ENCODE measurements at places on chromosomes 3 and 15. TPM values are rescaled to one million over a fixed set of nuclear protein-coding genes. Genes with fewer than 3 reads are reported as not detected.
A peak's percentile ranks its signal among the peaks of the same experiment; 100 is the strongest.

- peak; percentile 54 for ATAC-seq
These were observed 585 bp downstream of the KIF23 start for GRCh38 chr15:69414701-69415167.

DNA sequence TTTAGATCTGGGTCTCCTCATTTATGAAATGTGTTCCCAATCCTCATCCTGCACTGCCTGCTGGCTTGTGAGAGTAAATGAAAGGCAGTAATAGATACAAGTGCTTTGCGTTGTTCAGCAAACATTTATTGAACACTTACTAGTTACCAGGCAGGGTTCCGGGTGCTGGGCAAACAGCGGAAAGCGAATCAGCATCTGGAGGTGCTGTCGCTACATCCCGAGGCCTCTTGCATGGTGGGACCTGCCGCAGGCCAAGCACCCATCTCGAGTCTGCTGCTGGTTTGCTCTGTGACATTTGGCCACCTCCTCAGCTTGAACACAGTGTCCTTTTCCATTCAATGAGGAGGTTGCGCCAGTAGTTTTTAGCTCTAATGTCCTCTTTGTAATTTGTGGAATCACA is 24.8 kb downstream of the TRAK1 start:
- ATAC-seq, result no peak

DNA sequence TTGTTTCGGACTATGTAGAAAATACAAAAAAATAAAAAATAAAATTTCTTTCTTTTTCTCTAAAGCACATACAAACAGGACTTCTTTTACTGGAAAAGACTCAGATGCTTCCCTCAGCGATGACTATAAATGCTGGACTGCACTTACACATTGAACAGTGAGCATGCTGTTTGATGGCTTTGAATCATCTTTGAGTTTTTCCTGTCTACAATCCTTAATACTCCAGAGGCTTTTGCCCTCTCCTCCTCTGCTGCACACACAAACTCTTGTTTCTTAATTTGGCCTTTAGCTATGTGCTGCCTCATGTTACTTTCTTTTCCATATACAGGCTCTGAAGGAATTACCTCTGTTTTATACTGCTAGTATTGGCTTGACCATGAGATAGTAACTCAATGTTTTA is 575.1 kb downstream of the EPHA3 start:
- ATAC-seq, result no peak

GRCh38 chr15:70486451-70487386 is 276.6 kb downstream of the UACA start:
- peak; percentile 12 for ATAC-seq

GRCh38 chr15:95975212-95975611 is 355.3 kb upstream of the NR2F2 start:
- ATAC-seq, result no peak

- ATAC-seq, result no peak
These were observed 117.3 kb downstream of the XXYLT1 start for GRCh38 chr3:195153653-195154052.

DNA sequence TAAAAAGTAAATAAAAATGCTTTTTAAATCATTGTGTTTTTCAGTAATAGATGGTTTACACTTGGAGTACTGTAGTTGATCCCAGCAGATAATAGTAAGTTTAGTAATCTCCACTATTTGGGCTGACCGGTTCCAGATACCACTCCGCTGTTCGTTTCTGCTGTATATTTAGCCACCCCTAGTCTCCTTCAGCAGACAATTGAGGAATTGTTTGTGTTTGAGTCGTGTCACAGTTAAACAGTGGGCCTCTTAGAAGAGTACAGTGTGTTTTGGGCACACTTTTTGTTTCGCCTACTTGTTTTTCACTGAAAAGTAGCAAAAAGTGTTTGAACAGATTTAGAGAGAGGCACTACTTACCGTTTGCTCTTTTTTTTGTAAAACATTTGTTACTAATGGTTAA is 33.2 kb downstream of the PAK2 start:
- no peak for ATAC-seq

GRCh38 chr3:118505784-118506183 is 528.9 kb downstream of the IGSF11 start:
- no peak for ATAC-seq

- no peak for ATAC-seq
These were observed 66.3 kb downstream of the SQOR start for GRCh38 chr15:45701108-45701507.

DNA sequence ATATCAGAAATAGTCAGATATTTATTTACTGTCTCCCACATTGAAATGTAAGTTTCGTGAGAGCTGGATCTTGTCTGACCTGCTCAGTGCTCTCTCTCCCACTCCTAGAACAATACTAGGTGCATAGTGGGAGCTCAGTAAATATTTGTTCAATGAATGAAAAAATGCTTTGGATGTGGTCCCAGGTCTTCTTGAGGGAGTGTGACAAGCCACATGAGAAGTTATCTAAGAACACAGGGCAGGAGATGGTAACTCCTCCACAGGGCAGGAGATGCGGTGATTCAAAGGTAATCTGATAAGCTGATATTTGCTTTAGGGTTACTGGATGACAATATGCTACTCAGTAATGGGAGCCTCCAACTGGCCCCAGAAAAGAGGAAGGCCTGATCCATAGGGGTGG is 25.8 kb upstream of the PLA2G4E start:
- no peak for ATAC-seq

DNA sequence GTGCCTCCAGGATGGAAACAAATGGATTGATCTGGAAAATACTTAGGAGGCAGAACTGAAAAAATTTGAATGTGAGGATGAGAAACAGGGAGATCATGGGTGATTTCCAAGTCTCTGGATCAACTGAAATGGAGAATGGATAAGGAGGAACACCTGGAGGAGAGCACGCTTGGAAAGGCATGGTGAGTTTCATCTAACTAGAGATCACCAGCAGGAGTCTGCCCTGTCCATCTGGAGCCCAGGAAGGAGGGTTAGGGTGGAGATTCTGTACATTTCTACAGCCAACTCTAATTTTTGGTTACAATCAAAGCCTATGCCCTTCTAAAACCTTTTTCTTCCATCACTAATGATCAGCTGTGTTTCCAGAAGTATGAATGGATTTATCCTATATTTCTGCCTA is 995.9 kb upstream of the CFAP20DC start:
- ATAC-seq, result no peak

GRCh38 chr3:12509466-12509865 is 25.2 kb downstream of the TSEN2 start:
- no peak for ATAC-seq

DNA sequence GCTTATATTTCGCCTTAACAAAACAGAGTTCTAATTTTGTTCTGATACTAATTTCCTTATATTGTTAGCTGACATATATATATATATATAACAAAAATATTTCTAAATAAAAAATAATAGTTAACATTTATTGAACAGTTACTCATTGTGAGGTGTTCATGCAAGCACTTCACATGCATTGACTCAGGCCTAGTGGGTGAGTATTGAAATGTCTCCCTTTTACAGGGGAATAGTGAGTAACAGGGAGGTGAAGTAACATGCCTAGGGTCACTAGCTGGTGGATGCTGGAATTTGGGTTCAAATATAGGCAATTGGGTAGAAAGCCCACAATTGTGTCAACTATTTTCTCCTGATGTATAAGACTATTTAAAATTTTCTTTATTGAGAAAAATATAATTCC is 102.6 kb upstream of the ZPLD1 start:
- ATAC-seq, result no peak

DNA sequence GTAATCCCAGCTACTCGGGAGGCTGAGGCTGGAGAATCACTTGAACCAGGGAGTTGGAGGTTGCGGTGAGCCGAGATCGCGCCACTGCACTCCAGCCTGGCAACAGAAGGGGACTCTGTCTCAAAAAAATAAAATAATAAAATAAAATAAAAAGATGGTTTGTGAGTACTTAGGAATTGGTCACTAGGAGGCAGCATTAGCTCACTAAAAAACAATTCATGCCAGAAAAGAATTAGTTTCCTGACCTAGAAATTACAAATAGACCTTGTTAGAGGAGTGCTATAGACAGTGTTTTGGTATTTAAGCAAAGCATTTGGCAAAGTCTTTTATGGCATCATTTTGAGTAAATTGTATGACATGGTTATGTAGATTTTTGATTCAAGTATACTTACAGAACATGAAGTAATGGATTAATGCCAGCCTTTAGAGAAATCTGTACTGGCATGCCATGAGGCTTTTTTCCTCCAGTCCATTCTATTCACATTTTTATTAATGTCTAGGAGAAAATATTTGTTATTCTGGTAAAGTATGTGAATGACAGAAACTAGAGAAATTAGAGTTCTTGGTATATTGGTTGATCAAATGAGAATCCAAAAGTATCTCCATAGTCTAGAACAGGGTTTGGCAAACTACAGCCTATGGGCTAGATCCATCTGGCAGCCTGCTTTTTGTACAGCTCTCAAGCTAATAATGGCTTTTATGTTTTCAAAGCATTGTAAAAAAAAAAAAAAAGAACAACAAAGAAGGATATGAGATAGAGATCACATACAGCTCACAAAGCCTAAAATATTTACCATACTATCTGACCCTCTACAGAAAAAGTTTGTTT is 81.6 kb downstream of the LRRC49 start:
- peak; percentile 42 for ATAC-seq

GRCh38 chr3:59914251-59914650 is 864.4 kb upstream of the CFAP20DC start:
- ATAC-seq, result no peak

DNA sequence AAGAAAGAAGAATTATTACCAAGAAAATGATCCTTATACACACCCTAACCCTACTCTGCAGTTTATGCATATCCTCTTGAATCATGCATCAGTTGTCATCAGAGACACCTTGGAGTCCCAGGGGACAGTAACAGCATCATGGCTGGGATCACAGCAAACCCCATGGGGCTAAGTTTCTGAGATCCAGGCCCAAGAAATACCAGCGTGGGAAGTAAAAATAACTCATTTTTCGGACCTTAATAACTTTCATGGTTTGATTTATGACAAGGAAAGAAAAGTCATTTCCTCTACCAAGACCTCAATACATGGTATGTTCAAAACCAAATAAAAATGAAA is 38.8 kb upstream of the B3GNT5 start:
- no peak for ATAC-seq

DNA sequence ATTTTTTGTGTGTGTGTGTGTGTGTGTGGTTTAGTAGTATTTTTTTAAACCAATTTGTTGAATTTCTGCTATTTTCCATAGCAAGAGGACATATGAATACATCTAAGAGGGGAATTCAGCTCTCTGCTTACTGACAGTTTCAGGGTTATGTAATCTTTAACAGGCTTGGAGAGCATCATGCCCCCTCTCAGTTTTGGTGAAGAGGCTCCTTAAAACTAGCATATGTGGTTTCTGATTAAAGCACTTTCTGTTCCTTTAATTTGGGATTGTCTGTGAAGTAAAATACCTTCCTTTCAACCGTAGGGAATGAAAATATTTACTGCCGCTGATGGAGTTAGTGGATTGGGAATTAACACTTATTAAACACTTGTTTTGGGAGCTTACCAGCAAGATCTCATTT is 19.4 kb upstream of the NFKBIZ start:
- ATAC-seq, result no peak

DNA sequence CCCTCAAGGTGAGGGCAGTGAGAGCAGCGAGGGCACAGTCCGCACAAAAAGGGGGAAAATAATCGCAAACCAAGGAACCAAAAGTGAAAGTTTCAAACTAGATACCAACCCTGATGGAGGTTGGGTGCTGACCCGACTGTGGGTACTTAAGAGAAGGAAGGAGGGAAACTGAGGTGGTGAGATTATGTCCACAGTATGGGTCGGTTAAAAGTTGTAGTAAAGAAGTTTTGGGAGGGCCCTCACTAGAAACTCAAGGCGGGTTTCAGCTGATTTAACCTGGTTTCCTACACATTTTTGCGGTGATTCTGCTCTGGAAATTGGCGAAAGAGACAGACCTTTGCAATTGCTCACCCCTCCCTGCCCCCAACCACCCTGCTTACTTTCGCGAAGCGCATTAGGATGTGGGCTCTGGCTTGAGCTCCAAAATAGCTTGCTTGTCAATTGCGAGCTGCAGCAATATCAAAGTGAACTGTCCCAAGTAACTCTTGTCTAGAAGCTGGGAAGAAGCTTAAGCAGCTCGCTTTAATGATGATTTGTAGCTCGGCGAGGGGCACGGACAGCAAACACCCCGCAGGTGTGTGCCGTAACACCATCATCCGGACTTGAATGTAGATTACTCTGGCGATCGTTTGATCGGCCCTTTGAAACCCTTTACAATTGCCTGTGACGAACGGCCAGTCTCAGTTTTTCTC is 15.8 kb downstream of the SOX2 start:
- no peak for ATAC-seq

- ATAC-seq, result no peak
These were observed 36.3 kb upstream of the GOLGA8J start for GRCh38 chr15:30046430-30046829.

DNA sequence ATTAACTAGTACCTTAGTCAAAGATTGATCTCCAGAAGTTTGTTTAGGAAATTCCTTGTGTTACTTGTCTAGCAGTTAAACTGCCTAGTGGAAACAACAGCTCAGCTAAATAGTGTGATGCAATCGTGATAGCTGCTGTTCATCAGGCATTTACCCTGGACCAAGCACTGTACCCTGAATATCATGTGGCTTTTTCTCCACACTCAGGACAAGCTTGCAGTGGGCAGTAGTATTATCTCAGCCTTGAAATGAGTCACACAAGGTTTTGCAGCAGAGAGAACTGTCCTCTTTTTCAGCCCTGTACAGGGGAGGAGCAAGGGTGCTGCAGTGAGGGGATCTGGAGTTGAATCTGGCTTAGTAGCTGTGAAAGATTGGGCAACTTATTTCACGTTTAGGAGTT is 208.4 kb downstream of the TP63 start:
- ATAC-seq, result peak; percentile 62

DNA sequence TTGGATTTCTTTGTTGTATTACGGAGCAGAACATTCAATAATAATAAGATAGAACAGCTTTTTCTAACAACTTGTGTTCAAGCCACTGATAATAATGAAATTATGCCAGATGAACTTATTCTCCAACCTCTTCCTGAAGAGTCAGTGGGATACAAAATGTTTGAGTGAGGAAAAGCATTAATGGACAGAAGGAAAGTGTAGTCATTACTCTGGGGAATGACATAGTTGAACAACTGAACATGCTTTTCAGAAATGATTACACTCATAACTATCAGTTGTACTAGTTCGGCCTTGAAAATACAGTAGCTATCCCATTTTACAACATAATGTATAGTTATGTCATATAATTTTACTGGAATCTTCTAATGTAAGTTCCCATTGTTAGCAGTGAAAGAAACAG is 55.9 kb downstream of the ALCAM start:
- ATAC-seq, result no peak

- no peak for ATAC-seq
These were observed 677.5 kb downstream of the ZPLD1 start for GRCh38 chr3:103112273-103112672.

Gene SPESP1
- 0.52 TPM for total RNA-seq

Gene RAB6B
- total RNA-seq, result 3.3 TPM

Gene C3orf22
- total RNA-seq, result not detected

Gene ZNF502
- 1.7 TPM for total RNA-seq

Gene SCN5A
- not detected for total RNA-seq

Gene DNAJA4
- 9.5 TPM for total RNA-seq

Gene BOC
- total RNA-seq, result 19.8 TPM

Gene PATL2
- total RNA-seq, result 1.2 TPM

Gene NRG4
- 1.6 TPM for total RNA-seq

Gene SLITRK3
- 0.16 TPM for total RNA-seq

Gene DUOX1
- total RNA-seq, result 114 TPM
